HuH-7 (cell line): ENCODE measurements at places on chromosomes 16 and 17.

DNA sequence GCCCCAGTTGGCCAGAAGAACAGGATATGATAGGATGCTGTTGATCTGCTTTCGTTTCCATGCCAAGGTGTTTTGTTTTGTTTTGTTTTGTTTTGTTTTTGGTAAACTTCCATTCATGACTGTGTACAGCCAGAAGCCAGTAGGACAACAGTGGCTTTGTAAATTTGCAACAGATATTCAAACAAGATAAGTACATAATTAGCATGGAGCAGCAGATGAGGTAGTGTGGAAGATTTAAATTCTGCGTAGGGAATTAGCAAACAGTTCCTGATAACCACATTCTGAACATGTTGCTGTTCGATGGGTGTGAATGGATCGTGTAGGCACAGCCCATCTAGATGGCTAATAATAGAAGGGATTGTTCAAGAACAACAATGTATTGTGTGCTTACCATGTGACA is 1080.1 kb upstream of the RBFOX1 start:
- no peak for DNase-seq

GRCh38 chr17:45131616-45132319 is 547 bp downstream of the PLCD3 start:
- peak; percentile 77 for DNase-seq

- no peak for DNase-seq
These were observed 5.3 kb downstream of the CEP131 start for GRCh38 chr17:81217491-81217890.

- no peak for DNase-seq
These were observed 7.3 kb upstream of the NR1D1 start for GRCh38 chr17:40107522-40108174.

DNA sequence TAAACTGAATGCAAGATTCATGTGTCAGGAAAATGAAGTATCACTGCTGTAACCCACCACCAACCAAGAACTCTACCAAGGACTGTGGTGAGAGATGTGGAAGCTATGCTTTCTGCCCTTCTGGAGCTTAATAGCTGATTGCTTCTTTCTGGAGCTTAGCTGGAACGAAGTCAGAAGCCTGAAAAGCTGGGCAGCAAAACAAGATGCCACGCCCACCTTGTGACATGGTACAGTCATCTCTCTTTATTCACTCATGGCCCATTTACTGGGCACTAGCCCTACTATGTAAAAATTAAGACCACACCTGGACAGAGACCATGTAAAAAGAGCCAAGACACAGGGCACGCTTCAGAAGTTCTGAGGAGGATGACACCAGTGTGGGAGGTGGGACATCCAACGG is 48.1 kb downstream of the TEX2 start:
- no peak for DNase-seq

DNA sequence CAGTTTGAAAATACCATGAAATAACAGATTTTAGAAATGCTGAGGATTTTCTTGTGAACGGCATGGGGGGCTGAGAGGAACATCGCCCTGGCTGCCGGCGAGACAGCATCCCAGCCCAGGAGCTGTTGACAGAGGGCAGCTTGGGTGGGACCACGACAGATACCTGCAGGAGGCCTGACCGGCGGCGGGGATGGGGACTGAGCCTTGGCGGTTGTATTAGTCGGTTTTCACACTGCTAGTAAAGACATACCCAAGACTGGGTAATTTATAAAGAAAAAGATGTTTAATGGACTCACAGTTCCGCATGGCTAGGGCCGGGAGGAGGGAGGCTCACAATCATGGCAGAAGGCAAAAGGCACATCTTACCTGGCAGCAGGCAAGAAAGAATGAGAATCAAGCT is 82.3 kb upstream of the DNAH17 start:
- DNase-seq: no peak

DNA sequence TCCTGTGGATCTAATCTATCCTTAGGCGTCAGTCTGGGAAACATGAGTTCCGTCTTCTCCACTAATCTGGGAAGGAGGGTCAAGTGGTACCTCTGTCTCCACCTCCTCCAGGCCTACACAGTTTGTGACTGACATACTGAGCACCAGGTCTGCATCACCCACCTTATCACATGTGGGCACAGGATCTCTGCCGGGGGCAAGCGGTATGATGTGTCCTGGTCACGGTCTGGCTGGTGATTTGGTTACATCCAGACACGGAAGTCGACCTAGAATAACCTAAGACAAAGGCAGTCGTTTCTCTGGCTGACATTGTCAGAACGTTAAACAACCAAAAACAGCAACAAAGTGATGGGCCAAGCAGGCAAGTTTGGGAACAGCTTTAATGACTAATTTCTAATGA is 82.5 kb upstream of the HSBP1 start:
- DNase-seq: no peak

DNA sequence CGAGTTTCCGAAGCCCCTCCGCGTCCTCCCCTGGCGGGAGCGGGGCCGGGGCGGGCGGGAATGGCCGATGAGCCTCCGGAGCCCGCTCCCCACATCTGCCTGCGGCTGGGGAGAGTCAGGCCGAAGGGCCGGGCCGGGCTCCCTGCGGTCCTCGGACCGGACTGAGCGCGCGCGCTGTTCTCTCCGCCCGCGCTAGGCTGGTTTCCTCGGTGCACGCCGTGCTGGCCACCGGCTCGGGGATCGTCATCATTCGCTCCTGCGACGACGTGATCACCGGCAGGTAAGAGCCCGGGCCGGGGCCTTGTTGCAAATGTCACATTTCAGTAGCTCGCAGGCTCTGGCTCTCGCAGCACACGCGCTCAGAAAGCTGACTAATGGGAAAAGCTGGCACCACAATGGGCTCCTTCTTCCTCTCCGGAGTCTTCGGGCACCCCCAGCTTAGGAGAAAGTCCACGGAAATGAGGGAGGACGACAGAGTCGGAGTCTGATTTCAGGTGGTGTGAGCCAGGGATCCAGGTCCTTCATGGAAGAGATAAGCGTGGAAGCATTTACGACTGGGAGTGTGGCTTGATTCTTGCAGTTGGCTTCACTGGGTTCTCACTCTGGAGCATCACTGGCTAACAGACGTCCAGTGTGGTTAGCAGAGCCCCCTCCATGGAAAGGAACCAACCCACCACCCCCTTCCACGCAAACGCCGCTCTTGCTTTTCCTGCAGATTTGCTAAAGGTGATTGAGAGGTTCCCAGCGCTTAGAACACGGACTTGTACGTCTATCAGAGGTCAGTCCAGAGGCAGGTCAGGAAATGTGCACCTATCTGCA is 715 bp downstream of the TLCD3A start:
- DNase-seq: no peak

DNA sequence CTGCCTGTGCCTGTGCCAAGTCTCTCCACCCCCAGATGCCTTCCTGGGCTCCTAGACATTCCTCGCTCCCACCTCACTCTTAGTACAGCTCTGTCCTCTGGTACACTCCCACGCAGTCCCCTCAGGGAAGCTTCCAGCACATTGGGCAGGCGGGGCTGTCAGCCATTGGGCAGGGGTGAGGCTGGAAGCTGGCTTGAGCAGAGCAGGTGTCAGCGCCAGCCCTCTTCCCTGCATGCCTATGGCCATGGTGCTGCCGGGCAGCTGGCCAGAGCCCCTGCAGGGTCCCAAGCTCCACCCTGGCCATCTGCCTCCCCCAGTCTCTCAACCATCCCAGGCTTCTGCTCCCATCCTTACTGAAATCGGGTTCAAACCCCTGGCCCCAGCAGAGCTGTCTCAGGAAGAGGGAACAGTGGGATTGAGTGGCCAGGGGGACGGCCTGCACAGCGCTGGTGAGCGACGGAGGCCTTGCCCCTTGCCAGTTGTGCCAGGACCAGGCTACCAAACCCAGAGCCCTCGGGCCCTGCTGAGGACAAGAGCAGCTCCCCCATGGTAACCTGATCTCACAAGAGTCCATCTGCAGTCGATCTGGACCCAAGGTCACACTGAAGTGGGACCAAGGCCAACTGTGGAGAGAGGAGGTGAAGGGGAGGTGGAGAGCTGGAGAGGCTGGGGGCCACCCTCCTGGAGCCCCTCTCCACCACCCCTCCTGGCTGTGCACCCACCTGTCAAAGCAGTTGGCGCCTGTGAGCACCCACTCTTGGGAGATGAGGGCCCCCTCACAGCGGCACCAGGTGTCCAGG is 2.4 kb upstream of the B9D1 start:
- no peak for DNase-seq

GRCh38 chr16:57406881-57407280 is 2.3 kb downstream of the CCL17 start:
- DNase-seq: no peak

- no peak for DNase-seq
These were observed 89.2 kb upstream of the BRD7 start for GRCh38 chr16:50457979-50458491.

DNA sequence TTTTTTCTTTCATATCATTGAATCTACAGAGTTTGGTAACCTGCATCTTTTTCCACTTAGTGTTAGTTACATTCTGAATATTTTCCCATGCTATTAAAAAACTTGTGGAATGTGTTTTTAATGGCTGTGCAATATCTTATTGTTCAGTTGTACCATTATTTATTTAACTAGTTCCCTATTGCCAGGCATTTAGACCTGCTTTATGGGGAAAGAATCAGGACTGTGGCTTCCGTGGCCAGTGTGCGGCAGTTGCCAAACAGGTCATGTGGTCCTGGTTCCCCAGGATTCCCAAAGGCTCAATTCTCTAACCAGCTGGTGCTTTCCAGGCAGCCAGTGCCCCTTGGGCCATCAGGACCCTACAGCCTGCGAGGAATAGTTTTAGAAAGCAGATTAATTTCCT is 30.8 kb downstream of the NDEL1 start:
- DNase-seq: no peak

DNA sequence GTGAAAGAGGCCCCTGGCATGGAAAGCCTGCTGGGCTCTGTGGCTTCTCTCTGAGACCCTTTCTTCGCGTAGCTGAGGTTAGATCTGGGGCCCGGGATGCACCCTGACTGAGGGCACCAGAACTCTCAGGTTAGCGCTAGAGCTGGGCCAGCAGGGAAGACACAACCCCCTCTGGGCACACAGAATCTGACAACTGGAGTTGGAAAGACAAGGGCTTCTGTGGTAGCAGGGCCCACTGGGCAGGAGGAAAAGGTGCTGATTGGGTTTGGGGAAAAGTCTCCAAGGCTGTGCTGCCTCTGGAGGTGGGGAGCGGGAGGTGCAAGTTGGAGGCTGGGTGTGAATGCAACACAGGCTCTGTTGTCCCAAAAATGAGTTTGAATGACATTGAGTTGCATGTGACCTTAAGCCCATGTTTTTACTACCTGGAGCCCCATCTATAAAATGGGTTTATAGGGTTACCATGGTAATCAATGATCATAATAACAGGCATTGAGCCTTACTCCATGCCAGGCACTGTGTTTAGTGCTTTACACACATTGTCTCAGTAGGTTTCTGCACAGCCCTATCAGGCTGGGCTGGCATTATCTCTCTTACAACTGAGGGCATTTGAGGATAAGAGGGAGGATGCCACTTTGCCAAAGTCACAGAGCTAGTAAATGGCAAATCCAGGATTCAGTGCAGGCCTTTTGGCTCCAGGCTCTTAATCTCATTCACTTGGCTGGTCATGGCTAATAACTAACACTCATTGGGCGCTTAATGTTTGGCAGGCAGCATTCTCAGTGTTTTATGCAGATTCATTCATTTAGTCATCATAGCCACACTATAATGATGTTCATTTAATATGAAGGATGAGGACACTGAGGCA is 9.5 kb upstream of the IGFBP4 start:
- DNase-seq: no peak

DNA sequence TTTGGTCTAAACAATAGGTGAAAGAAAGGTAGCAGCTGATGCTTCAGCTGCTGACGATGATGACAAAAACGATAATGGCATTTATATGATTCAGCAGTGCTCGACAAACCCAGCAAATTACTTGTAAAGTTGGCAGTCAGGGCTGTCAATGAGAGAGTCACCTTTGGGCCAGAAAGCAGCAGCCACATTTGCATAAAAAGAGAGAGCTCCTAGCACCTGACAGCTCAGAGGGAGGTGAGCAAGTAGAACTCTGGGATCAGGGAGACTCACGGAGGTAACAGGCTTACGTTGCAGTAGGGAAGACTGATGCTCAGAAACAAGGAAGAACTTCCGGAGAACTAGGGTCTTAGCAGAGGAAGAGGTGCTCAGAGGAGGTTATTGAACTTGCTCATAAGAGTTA is 291.9 kb upstream of the ZFHX3 start:
- DNase-seq: no peak

DNA sequence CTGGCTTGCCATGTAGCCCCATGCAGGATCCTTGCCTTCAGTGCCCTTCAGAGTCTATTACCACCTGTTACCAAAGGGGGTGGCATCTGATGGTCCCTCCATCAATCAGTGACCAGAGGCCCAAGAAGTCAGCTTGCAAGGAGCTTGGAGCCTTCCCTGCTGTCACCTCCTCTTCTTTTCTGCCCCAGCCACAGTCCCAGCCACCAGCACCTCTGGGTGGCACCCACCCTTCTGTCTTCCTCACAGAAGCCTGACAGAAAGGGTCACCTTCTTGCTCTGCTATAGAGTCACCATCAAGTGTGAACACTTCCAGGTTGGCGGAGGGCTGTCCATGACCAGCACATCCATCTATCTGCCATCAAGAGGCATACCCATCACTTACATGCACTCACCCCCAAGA is 203.2 kb downstream of the SALL1 start:
- DNase-seq: no peak

DNA sequence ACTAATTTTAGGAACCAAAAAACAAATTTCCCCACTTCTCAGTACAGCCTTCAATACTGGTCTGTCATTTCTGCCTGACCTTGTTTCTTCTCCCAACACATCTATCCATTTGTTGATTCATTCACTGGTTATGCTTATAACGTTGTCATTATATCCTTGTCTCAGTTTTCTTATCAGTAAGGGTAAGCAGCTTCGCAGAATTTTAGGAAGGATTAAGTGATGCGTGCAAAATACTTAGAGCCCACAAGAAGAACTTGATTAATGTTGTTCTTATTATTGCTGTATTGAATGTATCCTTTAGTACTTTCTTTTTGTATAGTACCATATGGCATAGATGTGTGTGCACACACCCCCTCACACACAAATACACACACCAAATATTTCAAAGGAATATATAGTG is 403.5 kb upstream of the HSBP1 start:
- DNase-seq: no peak

DNA sequence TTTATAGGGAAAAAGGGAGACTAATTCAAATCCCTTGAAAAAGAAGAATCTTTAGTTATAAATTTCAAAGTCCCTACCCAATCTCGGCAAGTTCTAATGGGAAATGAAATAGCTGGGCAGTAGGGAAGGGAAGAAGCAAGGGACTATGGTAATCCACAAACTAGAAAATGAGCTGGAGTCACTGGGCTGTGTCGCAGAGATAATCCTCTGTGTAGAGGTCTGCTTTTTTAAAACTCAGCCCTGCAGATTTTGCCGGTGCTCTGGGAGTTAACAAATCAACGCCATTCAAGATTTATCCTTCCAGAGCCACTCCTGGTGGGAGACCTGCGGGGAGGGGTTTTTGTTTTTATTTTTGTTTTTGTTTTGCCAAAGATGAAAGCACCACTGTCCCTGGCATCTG is 20.8 kb downstream of the SNX11 start:
- no peak for DNase-seq

DNA sequence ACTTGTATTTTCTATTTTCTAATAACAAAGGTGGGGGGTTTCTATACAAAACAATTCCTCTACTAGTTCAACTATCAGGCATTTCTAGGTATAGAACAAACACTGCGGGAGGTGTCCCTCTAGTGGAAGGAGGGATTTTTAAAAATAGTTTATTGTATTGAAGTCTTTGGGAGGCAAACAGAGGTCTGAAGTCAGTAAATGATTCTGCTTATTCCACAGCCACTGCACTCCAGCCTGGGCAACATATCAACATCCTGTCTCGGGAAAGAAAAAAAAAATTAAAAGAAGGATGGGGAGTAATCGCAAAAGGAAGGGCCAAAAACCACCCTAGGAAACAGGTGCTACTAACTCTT is 648 bp upstream of the ERCC4 start:
- peak; percentile 11 for DNase-seq
